Progenitor cell of endocrine pancreas (in vitro differentiated cells): ENCODE measurements at places on chromosomes 16 and 17. TPM values are rescaled to one million over a fixed set of nuclear protein-coding genes. Genes with fewer than 3 reads are reported as not detected.

The CACNG4 gene
- total RNA-seq = 6.5 and 8.7 TPM in 2 replicates

- DNase-seq = no peak
Measured at GRCh38 chr17:79152636-79153035, 78.0 kb downstream of the ENGASE start.

The GRB7 gene
- 28.8 and 29.9 TPM in 2 replicates for total RNA-seq

DNA sequence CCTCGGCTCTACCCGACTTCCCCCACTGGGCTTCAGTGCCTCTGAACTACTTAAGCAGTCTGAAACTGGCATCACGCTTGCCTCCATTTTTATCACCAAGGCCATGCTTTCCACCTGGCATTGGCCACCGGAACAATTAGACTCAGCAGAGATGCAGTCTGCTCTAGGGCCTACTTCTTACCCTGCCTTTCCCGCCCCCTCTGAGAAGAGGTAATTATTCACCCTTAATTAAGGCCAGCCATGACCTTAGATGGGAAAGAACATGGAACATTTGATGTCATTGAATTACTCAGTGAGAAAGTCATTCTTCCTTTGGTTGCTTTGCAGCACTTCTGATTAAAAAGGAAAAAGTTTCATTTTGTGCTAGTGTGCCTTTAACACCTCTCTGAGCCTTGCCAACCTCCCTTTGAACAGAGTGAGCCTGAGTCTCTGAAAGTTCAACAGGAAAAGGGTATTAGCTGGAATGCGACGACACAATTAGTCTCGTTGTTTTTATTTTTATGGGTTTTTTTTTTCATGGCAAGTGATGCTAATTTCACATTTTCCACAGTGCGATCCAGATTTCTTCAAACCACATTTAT, 60.9 kb upstream of the TNRC6A start:
- no peak for DNase-seq

DNA sequence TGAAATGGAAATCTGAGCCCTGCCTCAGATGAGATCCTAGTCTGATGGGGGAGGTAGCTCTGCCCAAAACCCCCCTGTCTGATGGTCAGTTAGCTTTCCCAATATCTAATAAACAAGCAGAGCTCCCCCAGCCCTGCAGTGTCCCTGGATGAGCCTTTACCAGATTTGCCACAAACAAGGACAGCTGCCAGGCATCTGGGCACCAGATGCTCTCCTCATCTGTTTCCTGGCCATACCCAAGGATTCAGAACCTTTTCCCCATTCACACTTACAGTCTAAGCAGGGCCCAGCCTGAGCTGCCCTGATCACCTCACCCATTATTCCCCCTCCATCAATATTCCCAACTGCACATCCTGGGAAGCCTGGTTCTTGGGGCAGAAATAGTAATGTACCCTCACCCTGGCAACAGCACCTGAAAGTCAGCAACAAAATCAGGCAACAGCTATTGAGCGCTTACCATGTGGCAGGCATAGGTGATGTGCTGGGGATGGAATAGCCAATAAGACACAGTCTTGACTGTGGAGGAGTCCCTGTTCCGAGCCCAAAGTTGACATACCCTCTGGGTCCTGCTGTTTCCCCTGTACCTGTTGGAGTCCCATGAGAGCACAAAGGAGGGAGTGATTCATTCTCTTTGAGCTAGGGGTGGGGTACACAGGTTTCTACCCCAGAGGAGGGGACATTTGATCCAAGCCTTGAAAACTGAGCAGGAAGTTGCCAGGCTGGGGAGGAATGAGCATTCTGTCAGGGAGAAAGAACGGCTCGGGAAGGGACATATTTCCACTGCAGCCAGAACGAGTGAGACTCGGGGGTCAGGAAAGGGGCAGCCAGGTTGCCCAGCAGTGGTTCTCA, 147.4 kb downstream of the TMEM132E start:
- DNase-seq = no peak
